GM12892 (cell line): ENCODE measurements at places on chromosomes 7 and 10.
A peak's percentile ranks its signal among the peaks of the same experiment; 100 is the strongest.

GRCh38 chr10:15228426-15228825, 59.9 kb upstream of the NMT2 start:
- no peak for DNase-seq

DNA sequence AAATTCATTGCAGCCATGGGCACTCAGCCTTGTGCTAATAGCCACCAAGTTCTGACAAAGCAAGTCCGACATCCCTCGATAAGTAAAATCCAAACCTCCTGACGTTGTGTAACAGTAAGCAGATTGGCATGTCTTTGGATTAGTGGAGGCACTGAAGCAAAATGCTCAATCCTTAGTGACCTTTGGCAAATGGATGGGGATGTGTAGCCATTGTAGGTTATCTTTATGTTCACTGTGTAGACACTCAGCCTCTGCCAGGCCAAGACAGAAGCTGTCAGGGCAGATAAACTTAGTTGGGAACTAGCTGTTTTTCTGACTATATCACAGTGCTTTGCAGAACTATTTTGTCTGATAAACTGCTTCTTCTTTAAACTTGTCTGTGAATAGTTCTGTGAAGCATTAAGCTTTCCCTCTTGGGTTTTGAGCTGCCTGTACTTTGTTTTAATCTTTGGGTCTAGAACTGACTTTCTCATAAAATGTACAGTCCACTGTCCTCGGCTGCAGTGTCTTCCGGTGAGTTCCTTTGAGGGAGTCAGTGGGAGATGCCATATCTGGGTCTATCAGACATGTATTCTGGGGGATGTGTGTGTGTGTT, 220.8 kb downstream of the LRMDA start:
- no peak for DNase-seq

- no peak for DNase-seq
Observed at GRCh38 chr10:112663234-112664125, 216.5 kb downstream of the VTI1A start.

DNA sequence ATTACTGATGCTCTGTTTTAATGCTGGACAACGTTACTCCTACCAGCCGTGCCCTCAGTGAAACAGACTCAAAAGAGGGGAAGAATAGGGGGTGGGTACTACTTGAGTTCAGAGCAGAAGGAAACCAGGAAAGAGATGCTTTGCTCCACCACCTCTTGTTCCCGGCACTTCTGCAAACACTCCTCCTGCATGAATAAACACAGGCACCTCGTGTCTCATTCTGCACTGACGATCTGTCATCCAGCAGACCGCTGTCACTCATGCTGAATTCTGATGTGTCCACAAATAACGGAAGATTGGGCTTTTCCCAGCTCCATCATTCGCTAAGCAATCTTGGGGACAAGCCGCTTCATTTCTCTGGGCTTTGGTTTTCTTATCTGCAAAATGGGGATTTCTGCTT, 26.7 kb downstream of the YWHAG start:
- no peak for DNase-seq

DNA sequence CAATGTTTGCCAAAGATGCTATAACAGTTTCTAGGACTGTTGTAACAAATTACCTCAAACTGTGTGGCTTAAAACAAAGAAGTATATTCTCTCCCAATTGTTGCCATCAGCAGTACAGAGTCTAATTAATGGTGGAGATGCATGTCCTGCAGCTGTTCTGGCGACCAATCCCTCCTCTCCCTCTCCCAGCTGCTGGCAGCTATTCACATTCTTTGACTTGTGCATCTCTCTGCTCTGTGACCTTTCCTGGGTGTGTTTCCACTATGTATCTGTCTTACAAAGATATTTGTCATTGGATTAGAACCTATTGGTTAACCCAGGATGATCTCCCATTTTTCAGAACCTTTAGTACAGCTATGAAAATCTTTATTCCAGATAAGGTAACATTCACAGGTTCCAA, 561.7 kb upstream of the POM121L12 start:
- DNase-seq = no peak

DNA sequence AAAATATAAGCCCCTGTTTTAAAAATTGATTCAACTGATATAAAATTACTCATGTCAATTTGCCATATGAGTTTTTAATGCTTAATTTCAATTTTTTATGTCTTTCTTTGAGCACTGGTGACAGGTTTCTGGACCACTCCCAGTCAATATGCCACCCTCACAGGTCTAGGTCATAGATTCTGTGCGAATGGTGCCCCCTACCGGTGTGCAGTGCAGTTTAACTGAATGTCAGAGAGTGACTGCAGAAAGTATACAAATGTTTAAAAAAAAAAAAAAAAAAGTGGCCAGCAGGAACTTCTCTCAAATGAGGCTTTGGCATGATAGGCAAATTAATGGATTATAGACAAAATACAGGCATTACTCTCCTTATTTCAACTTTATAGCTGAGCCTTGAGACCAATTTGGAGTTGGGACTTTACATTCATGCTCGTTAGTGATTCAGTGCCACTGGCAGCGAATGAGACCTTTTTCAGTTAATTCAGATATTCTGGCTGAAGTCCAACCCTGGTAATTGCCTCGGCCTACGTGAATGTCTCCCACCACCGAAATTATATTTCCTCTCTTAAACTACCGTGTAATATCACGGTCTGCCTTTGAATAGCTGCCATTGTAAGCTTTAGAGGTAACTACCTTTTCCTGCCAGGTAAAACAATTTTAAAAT, 427.6 kb downstream of the PHTF2 start:
- no peak for DNase-seq

- DNase-seq = no peak
Observed at GRCh38 chr7:125592331-125592730, 662.7 kb upstream of the POT1 start.

- peak; percentile 29 for DNase-seq
Observed at GRCh38 chr10:14822879-14823755, 14.7 kb downstream of the CDNF start.

DNA sequence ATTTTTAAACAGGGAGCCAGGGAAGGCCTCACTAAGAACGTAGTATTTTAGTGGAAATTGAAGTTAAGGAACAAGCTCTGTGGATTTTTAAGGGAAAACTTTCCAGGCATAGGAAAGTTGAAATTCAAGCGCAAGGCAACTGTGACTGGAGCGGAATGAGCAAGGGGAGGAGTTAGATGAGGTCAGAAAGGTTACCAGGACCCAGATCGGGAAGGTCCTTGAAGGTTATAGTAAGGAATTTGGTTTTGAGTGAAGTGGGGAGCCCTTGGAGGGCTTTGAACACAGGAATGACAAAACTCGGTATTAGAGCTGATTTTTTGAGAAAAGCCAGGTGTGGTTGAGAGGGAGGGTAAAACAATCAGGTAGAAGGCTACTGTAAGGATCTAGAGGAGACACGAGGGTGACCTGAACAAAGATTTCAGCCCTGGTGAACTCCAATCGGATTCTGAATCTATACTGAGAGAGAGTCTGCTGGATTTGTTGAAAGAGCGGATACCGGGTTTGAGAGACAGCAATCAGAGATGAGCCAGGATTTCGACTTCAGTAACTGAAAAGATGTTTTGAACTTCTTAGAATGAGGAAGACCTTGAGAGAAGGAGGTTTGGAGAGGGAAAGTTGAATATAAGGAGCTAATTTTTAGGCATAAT, 1013.9 kb downstream of the NRG3 start:
- no peak for DNase-seq

GRCh38 chr10:50993771-50994251, 80.5 kb upstream of the PRKG1 start:
- no peak for DNase-seq

- no peak for DNase-seq
Observed at GRCh38 chr7:83850941-83851340, 202.0 kb upstream of the SEMA3E start.

GRCh38 chr7:5598769-5599371, 175.2 kb upstream of the TNRC18 start:
- DNase-seq = no peak

DNA sequence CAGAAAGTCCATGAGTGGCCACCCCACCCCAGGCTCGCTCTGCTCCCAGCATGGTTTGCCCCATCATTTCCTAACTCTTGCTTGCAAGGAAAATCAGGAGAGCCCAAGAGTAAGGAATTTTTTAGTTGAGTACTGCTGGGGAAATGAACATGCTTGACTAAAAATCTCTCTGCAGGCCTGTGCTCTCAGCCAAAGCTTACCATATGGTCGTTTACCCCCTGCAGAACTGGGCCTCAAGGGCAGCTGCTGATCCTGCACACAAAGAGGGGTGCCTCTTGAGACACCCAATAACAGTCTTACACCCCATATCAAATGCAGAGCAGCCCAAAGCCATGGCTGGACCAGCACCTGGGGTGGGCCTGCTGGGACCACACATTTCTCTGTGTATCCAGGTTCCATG, 183.2 kb downstream of the CXCL12 start:
- DNase-seq = no peak

GRCh38 chr10:88999625-89000024, 9.0 kb downstream of the FAS start:
- DNase-seq = no peak

DNA sequence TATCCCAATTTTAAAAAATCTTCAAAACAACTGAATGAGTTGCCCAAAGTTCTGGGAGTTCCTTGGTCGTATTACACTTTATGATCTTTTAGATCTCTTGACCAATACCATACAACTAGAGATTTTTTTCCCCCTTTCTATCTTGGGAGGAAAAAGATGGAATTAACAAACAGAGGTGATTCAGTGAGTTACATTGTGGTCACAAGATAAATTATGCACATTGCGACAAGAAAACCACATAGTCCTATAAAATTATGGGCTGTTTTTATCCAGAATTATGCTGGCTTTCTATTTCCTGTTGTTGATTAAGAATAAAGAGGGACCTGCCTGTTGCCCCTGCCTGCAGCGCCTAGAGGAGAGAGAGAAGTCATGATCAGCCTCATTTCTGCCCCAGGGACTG, 8.2 kb upstream of the SGPL1 start:
- DNase-seq = no peak
